ENCODE measurements at places on chromosomes 5 and 9.

- DNase-seq, result no peak
Observed at GRCh38 chr9:70635790-70636189, 221.3 kb upstream of the KLF9 start.

DNA sequence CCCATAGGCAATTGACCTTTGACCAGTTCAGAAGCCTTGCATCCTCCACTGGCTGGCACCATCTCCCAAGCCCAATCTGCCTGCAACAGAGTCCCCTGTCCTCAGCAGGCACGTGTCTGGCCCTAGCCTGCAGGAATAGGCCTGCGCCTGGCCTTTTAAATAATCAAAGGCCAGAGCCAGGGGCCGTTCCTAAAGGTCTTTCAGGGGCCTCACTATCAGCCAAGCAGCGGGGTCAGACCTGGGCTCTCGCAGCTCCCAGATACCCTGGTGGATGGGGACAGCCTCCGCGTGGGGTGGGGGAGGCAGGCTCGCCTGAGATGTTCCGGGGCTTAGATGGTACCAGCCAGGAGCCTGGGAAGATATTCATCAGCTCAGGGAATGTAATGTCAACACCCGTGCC is 32.6 kb downstream of the SLC6A3 start:
- DNase-seq, result no peak

DNA sequence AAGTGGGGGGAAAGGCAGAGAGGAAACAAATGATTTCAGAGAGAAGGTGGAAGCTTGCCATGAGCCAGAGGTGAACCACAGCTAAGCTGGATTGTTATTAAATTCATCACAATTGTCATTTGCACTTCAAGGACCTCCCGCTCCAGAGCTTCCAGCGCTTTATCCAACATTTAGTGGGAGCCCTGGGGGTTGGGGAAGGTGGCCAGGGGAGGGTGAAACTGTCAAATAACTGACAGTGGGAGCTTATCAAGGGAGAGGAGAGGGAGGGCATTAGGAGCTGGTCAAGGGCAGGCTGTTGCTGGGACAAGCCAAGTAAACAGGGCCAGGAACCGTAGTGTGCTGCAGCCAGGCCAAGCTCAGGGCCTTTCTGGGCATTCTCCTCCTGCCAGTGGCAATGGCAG is 71.5 kb downstream of the SIL1 start:
- DNase-seq, result no peak

DNA sequence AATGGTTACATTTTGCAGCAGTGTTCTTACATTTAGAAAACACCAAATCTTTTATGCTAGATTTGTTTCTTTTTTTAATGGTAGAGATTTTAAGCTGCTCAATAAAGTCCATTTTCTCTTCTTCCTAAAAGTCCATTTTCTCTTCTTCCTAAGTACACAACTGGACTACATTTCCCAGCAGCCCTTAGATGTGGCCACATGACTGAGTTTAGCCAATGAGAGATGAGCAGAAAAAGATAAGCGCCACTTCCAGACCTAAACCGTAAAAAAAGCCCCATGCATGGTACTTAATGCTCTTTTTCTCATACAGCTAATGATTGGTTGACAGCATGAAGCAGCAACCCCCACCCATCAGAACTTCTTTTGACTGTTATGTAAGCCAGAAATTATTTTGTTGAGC is 206.7 kb downstream of the FAM114A2 start:
- DNase-seq, result no peak

DNA sequence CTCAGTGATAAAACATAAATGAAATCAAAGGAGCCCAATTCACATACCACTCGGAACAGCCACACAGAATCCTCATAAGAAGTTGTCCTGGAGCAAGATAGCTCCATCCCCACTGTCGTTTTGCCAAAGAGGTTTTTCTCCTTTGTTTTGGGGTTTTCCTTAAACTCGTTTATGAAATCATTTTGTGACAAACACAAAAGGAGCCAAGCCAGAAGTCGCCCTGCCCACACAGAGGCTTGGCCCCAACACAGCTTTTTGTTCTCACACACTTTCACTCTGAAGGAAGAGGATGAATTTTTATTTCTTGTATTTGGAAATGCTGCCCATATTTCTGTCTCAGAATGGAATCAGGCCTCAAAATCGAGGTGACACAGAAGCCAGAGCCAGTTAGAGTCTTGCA is 113.4 kb downstream of the HSD17B3 start:
- DNase-seq, result no peak

DNA sequence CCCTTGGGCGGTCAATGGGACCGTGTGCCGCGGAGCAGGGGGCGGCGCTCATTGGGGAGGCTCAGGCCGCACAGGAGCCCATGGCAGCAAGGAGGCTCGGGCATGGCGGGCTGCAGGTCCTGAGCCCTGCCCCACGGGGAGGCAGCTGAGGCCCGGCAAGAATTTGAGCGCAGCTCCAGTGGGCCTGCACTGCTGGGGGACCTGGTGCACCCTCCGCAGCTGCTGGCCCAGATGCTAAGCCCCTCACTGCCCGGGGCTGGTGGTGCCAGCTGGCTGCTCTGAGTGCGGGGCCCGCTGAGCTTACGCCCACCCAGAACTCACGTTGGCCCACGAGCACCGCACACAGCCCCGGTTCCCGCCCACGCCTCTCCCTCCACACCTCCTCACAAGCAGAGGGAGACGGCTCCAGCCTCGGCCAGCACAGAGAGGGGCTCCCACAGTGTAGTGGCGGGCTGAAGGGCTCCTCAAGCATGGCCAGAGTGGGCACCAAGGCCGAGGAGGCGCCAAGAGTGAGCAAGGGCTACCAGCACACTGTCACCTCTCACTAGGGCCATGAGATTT is 141.1 kb upstream of the OR13F1 start:
- no peak for DNase-seq

GRCh38 chr5:174692381-174692780 is 32.0 kb upstream of the MSX2 start:
- DNase-seq, result no peak

- no peak for DNase-seq
Observed at GRCh38 chr5:14773588-14773987, 98.0 kb downstream of the ANKH start.

DNA sequence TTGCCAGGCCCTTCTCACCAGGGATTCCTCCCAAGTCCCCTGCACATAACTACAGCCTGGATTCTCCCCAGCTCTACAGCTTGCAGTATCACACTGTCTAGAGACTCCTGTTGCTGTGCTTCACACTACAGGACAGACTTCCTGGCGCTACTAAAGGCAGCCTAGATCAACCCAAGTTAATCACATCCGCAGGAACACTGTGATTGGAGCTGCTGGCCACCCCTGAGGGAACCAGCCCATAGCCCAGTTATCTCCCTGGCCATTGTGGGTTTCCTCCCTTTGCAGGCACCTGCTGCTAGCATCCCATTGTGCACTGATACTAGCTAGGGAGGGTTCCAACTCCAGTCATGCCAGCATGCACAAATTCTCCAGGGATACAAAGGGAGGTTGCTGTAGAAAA is 53.5 kb downstream of the NLN start:
- no peak for DNase-seq

GRCh38 chr5:125487231-125487630 is 740.8 kb upstream of the ZNF608 start:
- no peak for DNase-seq

- no peak for DNase-seq
Observed at GRCh38 chr5:140677947-140678346, 4.6 kb upstream of the DND1 start.

- DNase-seq, result no peak
Observed at GRCh38 chr5:44729536-44729935, 79.2 kb upstream of the MRPS30 start.

GRCh38 chr9:134166374-134166773 is 2.0 kb upstream of the RNU6ATAC start:
- DNase-seq, result no peak

DNA sequence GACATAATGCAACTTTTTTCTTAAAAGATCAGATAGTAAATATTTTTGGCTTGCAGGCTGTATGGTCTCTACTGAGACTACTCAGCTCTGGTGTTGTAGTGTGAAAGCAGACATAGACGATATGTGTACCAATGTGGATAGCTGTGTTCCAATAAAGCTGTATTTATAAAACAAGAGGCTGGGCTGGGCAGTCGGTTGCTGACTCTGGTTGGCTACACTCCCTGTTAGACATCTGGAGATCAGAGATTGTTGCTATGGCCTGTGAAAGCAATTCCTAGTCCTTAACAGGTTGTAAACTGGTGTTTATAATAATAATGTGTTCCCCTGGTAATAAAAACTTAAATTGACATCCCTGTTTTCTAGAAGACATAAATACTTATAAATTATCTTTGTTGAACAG is 24.4 kb upstream of the SCAMP1 start:
- DNase-seq, result no peak

- DNase-seq, result no peak
Observed at GRCh38 chr5:39249069-39249468, 29.7 kb upstream of the FYB1 start.

DNA sequence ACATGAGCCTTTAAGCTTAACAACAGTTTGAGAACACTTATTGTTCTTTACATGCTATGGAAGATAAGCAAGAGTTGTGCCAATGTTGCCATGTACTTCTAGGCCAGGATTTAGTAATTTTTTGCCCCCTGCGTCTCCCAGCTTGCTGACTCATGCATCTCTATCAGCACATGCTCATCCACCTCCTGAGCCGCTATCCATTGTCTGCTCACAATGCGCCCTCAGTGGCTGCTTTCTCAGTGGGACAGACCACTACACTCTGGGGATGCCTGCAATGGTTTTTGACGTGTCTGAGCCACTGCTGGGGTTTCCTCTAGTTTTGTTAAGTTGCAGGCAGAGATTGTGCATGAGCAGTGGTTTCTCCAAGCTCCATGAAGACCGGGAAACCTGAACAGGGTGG is 50.9 kb upstream of the PHF2 start:
- DNase-seq, result no peak

DNA sequence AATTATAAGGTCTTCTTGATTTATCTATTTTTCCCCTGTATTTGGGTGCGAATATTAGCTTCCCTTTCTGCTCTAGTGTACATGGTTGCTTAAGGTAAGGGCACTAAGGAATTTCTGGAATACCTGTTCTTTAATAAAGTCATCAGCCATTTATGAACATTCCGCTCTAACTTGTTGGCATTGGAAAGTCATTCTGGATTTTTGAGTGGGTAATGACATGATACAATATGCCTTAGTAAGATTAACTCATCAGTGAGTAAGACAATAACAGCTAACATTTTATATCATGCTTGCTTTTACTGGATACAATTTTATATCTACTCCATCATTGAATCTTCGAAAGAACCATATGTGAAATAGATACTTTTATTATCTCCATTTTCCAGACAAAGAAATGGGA is 196.1 kb downstream of the ARRDC3 start:
- no peak for DNase-seq

GRCh38 chr5:178984145-178985072 is 10.7 kb downstream of the GRM6 start:
- DNase-seq, result no peak

DNA sequence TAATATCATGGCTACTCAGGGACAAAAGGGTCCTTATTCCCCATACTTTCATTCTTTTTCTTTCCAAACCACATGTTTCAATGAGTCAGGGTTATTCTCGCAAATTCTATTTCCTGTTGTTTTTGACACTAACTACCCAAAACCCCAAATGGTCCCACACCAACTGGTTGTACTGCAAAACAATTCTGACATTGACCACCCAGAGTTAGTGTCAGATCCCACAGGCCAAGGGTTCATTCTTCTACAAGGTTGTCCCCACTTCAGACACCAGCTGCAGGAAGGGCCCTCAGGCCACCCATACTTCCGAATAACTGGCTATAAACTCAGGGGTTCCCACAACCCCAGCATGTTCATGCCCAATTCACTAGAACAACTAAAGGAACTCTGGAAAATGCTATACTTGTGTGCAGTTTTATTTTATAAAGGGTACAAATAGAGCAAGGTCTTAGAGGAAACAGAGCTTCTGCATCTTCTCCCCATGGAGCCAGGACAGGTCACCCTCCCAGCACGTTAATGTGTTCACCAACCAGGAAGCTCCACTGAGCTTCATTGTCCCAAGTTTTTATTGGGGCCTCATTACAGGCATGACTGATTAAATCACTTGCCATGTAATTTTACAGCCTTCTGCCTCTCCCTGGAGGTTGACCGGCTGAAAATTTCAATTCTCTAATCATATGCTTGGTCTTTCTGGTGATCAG is 334.8 kb downstream of the DRD1 start:
- DNase-seq, result no peak

DNA sequence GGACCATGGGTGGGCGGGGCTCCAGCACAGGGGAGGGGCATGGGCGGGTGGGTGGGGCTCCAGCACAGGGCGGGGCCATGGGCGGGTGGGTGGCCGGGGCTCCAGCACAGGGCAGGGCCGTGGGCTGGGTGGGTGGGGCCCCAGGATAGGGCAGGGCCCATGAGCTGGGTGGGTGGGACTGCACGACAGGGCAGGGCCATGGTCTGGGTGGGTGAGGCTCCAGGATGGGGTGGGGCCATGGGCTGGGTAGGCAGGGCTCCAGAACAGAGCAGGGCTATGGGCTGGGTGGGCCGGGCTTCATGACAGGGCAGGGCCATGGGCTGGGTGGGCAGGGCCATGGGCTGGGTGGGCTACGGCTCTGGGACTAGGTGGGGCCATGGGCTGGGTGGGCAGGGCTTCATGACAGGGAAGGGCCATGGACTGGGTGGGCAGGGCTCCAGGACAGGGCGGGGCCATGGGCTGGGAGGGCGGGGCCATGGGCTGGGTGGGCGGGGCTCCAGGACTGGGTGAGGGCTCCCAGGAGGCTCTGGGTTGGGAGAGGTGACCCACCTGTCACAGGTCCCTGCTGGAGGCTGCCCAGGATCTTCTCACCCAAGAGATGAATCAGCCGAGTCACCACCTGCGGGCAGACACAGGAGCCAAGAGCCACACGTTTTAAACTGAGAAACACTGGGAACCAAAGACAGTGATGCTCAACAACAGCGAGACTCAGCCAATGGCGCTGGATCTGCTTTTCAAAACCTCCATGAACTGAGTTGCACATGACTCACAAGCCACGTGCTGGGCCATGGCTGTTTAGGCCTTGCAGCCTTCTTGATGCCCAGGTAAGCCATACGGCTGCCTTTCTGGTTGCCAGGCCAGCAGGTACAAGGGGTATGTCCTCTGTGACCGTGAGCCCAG is 33.6 kb upstream of the NSMF start:
- DNase-seq, result no peak

GRCh38 chr5:149379177-149379761 is at the start of gene IL17B:
IL17B (minus strand) TSS chr5:149379292; CDS start chr5:149379225, 67 bp downstream.
- no peak for DNase-seq

DNA sequence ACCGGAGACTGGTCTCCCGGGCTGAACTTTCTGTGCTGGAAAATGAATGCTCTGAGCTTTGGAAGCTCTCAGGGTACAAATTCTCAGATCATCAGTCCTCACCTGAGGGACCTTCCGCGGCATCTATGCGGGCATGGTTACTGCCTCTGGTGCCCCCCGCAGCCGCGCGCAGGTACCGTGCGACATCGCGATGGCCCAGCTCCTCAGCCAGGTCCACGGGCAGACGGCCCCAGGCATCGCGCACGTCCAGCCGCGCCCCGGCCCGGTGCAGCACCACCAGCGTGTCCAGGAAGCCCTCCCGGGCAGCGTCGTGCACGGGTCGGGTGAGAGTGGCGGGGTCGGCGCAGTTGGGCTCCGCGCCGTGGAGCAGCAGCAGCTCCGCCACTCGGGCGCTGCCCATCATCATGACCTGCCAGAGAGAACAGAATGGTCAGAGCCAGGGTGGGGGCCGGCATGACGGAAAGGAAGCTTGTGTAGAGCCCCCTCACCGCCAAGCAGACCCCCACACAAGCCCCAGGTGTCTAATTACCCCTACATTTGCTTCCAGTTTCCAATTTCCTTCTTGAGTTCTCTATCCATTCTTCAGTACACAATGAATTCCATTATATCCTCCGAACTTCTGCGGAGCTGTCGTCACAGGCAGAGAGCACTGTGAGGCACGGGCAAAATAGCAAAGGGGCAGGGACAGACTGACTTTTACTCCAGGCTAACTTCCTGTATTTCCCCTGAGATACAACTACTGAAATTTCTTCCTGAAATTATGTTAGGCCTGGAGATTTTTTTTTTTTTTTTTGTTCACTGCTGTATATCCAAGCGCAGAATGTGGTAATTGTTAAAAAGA is 23.2 kb downstream of the CDKN2A start:
- DNase-seq, result no peak
